ENCODE measurements at places on chromosomes 1 and 21. TPM values are rescaled to one million over a fixed set of nuclear protein-coding genes. Genes with fewer than 3 reads are reported as not detected.

DNA sequence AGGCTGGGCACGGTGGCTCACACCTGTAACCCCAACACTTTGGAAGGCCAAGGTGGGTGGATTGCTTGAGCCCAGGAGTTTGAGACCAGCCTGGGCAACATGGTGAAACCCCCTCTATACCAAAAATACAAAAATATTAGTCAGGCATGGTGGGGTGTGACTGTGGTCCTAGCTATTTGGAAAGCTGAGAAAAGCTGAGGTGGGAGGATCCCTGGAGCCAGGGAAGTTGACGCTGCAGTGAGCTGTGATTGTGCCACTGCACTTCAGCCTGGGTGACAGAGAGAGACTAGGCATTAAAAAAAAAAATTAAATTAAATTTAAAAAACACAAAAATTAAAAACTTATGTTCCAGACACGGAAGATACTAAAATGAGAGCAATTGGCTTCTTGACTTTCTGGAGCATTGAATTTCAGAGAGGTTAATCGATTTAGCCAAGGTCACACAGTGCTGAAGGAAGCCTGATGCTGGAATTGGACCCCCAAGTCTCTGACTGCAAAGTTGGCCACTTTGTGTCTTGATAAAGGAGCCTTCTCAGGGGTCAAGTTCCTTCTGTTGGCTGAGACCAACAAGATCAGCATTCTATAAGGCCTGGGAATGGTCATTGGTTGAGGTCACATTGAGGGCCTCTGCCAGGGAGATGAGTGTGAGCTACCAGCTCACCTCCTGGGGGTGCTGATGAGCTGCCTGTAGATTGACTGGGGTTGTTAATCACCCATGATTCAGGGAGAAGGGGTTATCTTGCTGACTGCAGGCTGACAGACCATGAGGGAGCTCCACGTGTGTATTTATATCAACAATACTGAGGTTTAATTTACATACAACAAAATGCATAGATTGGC, 54.3 kb downstream of the RPS6KA1 start:
- no peaks in the 10 kb centered on the region for H3K36me3 ChIP-seq
- H3K27me3 ChIP-seq = no peaks in the 10 kb centered on the region
- no peaks in the 10 kb centered on the region for H3K4me1 ChIP-seq
- H3K27ac ChIP-seq = no peak overlapping the region
- H3K4me3 ChIP-seq = no peak overlapping the region

DNA sequence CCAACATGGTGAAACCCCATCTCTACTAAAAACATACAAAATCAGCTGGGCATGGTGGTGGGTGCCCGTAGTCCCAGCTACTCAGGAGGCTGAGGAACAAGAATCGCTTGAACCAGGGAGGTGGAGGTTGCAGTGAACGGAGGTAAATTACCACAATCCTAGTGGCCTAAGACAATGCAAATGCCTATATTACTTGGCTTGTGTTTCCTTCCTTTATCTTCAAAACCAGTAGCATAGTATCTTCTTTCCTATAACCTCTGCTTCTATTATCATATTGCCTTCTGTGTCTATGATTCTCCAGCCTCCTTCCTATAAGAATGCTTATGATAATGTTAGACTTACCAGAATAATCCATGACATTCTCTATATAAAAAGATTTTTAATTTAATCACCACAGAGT, 156.2 kb upstream of the RGS18 start:
- no peak overlapping the region for H3K27ac ChIP-seq
- no peaks in the 10 kb centered on the region for H3K4me1 ChIP-seq
- no peak overlapping the region for H3K4me3 ChIP-seq
- H3K36me3 ChIP-seq = no peaks in the 10 kb centered on the region
- no peaks in the 10 kb centered on the region for H3K27me3 ChIP-seq

DNA sequence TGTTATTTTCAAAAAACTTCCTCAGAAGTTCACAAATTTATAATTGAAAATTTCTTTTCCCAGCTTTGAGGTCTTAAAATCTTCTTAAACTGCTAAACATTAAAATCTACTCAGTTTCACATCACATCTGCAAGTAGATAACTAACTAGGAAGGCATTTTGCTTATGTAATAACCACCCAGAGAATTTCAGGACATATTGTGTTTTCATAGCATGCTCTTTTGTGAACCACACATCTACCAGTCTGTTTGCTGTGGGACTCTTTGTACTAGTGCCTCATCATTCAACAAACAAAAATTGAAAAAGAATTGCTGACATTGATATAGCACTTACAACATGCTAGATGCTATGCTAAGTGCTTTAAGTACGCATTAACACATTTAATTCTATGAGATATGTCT, 31.6 kb upstream of the C1orf146 start:
- peak; percentile 63 for DNase-seq
- H3K27me3 ChIP-seq = no peaks in the 10 kb centered on the region
- no peaks in the 10 kb centered on the region for H3K36me3 ChIP-seq
- H3K4me1 ChIP-seq = no peaks in the 10 kb centered on the region
- no peak overlapping the region for H3K4me3 ChIP-seq

DNA sequence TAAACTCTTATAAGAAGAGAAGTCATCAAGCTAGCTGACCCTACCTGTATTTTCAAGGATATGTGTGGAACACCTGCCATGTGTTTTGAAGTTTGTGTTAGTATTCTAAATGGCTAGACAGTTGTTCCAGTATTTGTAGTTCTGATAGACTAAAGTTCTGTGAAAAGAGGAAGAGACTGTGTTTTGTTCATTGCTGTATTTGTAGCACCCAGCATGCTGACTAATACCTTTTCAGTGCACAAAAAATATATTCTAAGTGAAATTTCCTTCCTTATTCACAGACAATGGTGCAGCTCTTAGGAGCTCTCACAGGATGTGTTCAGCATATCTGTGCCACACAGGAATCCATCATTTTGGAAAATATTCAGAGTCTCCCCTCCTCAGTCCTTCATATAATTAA, 8.2 kb upstream of the METTL18 start:
- H3K27ac ChIP-seq = no peak overlapping the region
- DNase-seq = no peak
- H3K4me3 ChIP-seq = no peak overlapping the region
- no peaks in the 10 kb centered on the region for H3K36me3 ChIP-seq

The MYBPHL gene
- total RNA-seq = not detected

GRCh38 chr1:17434601-17435000, 4.9 kb downstream of the RCC2 start:
- peaks cover 3% of the 10 kb centered on the region for H3K36me3 ChIP-seq
- no peak overlapping the region for H3K27ac ChIP-seq
- DNase-seq = no peak
- H3K27me3 ChIP-seq = no peaks in the 10 kb centered on the region
- H3K4me3 ChIP-seq = no peak overlapping the region
